Sciatic nerve (tissue), 2 donors: ENCODE measurements at places on chromosomes 3 and 15.

DNA sequence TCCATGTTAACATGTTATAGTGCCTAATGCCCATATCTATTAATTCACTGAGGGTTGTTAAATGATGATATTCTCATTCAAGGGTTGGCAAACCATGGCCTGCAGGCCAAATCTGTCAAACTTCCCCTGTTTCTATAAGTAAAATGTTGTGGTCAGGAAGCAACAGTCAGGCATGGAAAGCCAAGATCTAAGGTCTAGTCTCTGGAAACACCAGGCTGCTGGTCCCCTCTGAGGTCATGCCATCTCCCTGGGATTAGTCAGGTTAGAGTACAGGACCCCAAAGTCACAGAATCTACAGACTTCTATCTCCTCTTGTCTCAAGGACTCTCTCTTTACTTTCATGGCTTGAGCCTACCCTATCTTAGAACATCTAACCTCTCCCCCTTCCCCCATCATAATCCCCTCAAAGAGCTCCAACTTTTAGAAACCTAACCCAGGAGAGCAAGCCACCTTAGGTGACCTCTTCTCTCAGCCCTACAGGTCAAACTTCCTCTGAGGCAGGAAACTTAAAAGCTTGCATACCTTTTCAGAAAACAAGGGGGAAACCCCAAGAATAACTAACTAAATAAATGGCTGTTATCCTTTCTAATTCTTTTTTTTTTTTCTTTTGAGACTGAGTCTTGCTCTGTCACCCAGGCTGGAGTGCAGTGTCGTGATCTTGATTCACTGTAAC lies 15.3 kb upstream of the HERC1 start:
- no peak for DNase-seq

GRCh38 chr15:75891895-75892294 lies 11.8 kb upstream of the FBXO22 start:
- DNase-seq: no peak

- no peak for DNase-seq
Observed at GRCh38 chr3:58291671-58292338, 14.2 kb upstream of the RPP14 start.

DNA sequence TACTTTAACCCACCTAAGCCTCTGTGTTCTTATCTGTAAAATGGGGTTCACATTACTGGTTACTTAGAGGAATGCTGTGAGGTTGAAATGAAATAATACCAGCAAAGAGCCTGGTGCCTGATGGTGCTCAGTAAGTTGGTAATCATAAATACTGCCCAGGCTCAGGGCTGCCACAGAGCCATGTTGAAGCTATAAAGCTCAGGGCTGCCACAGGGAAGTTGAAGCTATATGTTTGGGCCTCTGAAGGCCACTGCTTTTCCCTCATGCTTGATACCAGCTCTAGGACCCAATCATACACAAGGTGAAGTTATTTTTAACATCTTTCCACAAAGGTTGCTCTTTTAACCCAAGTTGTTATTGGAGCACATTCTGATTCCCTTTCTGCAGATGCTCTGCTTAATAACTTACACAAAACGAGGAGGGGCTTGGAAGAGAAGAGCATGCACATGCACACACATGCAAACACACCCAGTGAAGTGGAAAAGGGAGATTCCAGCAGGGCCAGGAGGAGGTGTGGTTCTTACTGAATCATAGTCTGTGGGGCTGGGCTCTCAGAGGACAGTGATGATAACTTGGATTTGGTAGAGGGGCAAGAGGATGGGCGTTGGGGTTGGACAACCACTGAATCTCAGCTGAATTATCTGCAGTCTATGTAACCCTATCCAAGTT lies 17.4 kb downstream of the PARP14 start:
- no peak for DNase-seq

- no peak for DNase-seq
Observed at GRCh38 chr3:10992943-10993728, 588 bp downstream of the SLC6A1 start.
